ENCODE measurements at places on chromosomes 1 and 21.

DNA sequence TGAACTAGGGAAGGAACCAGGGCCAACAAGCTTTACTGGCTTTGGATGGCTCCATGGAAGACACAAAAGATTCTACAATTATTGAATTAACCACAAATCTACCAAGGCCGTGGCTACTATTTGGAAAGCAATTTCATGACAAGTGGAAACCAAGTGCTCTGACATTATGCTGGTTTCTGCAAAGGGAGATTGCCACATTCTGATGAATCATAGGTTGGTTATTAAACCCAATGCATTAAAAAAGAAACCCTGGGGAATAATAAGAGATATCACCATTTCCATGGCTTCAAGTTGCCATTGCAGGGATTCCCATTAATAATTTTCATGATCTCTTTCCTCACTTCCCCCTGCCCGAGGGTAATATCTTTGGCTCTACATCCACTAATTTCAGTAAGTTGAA, 359.2 kb upstream of the NCAM2 start:
- DNase-seq, result no peak

GRCh38 chr1:156953571-156953970, 33.1 kb downstream of the LRRC71 start:
- no peak for DNase-seq

- DNase-seq, result no peak
Observed at GRCh38 chr1:19799230-19800075, at the start of gene TMCO4. TMCO4 (minus strand) TSS chr1:19799916; CDS start chr1:19780758, 19,158 bp downstream.

DNA sequence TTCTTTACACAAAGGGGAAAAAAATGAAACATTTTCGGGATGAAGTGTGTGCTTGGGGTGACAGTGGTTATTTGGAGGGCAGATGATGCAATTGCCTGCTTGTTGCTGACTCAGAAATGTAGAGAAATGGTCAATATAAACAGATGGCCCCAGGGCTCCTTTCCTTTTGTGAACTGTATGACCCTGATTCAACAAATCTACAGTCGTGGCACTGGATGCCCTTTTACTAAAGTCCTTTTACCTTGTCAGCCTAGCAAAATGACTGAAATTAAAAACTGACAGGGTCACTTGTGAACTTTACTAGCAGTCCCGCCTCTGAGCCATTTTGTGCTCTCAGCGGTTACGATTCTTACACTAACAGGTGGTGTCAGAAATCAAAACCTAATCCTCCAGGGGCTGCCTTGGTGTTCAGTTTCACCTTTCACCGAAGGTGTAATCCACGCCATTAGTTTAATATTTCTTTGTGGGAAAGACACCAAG, 49.8 kb downstream of the GREM2 start:
- DNase-seq, result peak; percentile 21

- DNase-seq, result no peak
Observed at GRCh38 chr1:171635661-171636060, 13.6 kb downstream of the MYOCOS start.

DNA sequence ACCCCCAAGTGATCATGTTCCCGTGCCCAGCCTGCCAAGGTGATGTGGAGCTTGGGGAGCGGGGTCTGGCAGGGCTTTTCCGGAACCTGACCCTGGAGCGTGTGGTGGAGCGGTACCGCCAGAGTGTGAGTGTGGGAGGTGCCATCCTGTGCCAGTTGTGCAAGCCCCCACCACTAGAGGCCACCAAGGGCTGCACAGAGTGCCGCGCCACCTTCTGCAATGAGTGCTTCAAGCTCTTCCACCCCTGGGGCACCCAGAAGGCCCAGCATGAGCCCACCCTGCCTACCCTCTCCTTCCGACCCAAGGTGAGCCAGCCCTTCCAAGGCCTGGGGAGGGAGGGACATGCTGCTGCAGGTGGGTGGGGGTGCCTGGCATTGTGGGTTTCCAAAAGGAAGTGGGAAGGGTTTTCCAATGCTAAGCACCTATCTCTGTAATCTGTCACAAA, 2.3 kb downstream of the TRIM46 start:
- DNase-seq, result no peak

DNA sequence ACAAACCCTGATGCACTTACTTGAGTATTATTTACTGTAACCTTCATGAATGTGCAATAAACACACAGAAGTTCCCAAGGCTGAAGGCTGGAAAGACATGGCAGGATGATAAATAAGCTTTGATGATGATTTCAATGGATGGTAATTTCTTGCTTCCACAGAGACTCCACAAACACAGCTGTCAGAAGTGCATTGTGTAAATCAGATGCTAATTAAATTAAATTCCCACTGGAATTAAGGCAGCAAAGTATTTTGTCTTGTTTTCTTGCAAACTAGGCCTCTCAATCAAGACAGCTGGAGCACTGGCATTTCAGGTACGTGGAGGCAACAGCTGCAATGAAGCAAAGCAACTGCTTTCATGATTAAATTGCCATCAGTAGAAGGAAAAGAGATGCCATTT, 24.1 kb downstream of the FAM177B start:
- DNase-seq, result no peak

DNA sequence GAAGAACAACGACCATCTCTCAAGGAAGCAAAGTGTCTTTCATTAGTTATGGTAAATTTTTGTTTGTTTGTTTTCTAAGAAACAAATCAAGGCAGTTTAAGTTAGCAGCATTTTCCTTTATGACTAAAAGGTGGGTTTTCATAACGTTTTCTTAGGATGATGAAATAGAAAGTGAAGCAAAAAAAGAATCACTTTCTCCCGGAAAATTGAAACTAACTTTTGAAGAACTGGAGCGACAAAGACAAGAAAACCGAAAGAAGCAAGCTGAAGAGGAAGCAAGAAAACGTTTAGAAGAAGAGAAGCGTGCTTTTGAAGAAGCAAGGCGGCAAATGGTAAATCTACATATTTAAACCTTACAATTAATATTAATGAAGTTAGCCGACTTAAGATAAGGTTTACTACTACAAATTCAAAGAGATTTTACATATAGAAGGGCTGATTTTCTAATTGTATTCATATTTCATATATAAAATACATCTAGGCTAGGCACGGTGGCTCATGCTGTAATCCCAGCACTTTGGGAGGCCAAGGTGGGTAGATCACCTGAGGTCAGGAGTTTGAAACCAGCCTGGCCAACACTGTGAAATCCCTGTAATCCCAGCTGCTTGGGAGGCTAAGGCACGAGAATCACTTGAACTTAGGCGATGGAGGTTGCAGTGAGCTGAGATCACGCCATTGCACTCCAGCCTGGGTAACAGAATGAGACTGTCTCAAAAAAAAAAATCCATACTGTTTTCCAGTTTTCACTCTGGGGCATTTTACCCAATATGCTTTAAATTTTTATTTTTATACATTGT, 38.3 kb downstream of the NEXN start:
- no peak for DNase-seq

DNA sequence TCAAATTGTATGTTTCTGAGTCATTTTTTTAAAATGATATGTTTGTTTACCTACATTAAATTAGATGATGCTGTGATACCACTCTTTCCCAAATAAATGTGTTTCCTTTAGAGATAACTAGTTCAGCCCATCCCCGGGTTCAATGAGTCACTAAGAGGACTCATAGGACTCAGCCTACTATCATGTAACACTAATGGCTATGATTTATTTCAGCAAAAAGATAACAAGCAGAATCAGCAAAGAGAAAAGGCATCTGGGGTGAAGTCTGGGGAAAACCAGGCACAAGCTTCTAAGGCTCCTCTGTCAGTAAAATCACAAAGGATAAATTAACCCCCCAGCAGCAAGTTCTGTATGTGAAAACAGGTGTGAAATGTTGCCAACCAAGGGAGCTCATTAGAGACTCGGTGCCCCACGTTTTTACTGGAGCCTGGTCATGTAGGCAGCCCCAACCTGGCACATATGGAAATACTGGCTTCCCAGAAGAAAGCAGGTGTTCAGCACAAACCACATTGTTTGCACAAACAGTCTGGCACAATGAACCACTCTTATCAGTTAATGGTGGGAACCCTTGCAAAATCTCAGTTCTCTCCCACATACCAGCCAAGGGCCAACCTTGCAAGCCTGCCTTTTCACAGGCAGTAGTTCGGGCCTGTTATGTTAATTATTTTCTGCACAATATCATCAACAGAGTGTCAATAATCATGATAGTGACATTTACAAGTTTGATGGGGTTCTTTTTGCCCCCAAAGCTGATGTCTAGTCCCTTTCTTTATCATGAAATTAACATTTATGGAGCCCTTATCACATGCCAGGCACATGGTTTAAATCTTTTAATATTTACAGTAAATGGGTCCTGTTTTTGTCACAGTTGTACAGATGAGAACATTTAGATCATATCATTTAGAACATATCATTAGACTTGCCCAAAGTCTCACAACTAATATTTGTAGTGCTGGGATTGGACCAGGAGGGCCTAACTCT, 23.1 kb upstream of the CNN3 start:
- no peak for DNase-seq

- DNase-seq, result peak; percentile 27
Observed at GRCh38 chr1:184664042-184664660, 90.5 kb downstream of the EDEM3 start.

DNA sequence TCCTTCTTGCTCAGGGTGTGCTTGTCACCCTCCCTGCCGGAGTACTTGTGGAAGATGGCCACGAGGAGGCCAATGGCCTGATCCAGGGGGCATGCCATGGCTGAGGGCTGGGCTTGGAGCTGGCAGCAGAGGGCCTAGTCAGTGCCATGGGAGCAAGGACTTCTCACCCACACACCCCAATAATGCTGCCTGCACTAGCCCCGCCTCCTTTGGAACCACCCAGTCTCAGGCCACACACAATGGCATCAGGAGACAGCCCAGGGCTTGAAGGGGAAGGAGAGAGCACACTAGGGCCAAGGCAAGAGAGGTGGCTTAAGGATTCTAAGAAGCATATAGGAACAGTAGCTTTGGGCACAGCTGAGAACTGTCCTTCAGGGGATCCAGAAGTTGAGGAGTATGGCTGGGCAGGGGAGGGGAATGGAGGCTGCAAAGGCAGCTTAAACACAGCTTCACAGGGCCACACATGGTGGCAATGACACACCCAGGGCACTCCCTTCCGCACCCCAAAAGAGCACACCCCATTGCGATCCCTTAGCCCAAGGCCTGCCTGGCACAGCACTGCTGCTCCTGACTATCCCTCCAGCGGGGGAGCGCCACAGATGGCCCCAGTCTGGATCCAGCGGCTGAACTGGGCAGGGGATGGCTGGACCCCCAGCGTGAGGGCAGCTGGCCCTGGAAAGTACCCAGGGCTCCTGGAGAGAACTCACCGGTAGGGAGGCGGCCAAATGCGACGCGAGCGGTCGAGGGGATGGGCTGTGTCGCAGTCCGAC, at the start of gene S100A6:
Gene S100A6 (minus strand): TSS at position 750 of the 770 bp plus-strand sequence. CDS start 652 bp downstream, at position 98.
- DNase-seq, result no peak

DNA sequence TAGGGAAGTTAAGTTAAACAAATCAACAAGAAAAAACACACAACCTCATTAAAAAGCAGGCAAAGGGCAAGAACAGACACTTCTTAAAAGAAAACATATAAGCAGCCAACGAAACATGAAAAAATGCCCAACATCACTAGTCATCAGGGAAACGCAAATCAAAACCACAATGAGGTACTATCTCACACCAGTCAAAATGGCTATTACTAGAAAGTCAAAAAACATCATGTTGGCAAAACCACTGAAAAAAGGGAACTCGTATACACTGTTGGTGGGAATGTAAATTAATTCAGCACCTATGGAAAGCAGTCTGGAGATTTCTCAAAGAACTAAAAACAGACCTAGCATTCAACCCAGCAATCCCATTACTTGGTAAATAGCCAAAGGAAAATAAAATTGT, 51.1 kb downstream of the HSF2BP start:
- DNase-seq, result no peak

GRCh38 chr1:229225331-229225782, 45.6 kb upstream of the RAB4A start:
- DNase-seq, result no peak

All from AG04450 (cell line).